ENCODE measurements at places on chromosomes 2 and 18.

DNA sequence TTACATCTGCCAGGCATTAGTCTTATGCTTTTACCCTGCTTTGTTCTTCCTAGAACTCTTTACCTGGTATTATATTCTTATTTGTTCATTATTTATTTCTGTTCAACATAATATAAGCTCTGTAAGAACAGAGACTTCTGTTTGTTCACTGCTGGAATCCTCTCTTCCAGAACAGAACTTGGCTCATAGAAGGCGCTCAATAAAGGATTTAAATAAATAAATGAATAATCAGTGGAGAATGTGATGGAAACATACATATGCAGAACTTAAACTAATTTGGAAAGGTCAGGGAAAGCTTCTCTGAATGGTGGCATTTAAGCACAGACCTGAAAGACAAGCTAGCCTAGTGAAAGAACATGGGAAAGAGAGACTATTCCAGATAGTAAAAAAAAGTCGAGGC, 24.3 kb downstream of the NCKAP1 start:
- no peak for DNase-seq

DNA sequence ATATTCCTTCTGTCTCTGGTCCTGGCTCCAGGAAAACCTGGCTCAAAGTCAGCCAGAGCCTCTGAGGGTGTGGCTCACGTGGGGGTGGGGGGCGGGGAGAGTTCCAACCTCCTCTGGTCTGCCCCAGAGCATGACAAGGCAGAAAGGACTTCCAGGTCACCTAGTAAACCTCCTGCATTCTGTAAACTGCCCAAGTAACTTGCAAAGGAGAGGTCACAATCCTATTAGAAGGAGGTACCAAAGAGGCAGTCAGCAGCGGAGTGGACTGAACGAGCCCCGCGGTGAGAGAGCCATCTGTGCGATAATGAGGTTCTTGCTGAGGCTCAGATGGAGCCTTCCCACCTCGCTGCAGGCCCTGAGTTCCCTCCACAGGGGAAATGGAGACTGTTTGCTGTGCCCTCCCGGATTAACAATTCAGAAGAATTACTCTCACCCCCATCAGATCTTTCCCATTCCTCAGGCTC, 58.9 kb upstream of the GATA6 start:
- DNase-seq, result no peak

GRCh38 chr2:105617631-105618350, 126.9 kb upstream of the NCK2 start:
- DNase-seq, result no peak

DNA sequence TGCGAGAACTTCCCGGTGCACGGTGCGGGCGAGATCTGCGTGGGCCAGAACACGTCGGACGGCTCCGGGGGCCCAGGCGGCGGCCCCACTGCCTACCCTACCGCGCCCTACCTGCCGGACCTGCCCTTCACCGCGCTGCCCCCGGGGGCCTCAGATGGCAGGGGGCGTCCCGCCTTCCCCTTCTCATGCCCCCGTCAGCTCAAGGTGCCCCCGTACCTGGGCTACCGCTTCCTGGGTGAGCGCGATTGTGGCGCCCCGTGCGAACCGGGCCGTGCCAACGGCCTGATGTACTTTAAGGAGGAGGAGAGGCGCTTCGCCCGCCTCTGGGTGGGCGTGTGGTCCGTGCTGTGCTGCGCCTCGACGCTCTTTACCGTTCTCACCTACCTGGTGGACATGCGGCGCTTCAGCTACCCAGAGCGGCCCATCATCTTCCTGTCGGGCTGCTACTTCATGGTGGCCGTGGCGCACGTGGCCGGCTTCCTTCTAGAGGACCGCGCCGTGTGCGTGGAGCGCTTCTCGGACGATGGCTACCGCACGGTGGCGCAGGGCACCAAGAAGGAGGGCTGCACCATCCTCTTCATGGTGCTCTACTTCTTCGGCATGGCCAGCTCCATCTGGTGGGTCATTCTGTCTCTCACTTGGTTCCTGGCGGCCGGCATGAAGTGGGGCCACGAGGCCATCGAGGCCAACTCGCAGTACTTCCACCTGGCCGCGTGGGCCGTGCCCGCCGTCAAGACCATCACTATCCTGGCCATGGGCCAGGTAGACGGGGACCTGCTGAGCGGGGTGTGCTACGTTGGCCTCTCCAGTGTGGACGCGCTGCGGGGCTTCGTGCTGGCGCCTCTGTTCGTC, 1.7 kb downstream of the FZD7 start:
- no peak for DNase-seq

DNA sequence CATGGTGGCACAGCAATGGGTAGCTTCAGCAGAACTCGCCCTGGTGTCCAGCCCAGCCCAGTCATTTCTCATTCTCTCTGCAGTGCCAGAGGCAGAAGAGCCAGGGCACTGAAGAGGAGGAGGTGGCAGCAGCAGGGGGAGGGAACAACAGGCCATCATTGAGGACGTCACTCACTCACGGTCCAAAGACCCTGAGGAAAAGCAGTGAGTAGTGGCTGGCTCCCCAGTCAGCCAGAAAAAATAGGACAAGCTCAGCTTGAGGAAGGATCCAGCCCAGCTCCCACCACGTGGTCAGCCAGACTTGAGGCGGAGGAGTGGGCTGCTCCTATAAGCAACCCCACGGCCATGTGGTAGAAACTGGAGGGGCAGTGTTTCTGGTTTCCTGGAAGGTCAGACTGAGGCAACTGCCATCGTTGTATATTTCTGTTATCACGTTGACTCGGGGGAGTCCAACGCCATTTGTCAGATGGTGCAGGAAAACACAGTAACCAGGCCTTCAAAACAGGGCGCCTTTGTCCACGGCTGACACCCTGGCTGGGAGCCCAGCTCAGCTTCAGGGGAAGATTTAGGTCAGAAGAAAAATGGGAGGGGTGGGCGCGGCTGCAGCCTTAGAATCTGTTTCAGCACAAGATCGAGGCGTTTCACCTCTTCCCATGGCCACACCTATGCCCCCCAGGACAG, 19.0 kb upstream of the TMEM247 start:
- DNase-seq, result no peak
